AML-193 (cell line): ENCODE measurements at places on chromosomes 16 and 17.

- no peak for DNase-seq
Observed at GRCh38 chr16:23252310-23252709, 49.8 kb upstream of the SCNN1B start.

DNA sequence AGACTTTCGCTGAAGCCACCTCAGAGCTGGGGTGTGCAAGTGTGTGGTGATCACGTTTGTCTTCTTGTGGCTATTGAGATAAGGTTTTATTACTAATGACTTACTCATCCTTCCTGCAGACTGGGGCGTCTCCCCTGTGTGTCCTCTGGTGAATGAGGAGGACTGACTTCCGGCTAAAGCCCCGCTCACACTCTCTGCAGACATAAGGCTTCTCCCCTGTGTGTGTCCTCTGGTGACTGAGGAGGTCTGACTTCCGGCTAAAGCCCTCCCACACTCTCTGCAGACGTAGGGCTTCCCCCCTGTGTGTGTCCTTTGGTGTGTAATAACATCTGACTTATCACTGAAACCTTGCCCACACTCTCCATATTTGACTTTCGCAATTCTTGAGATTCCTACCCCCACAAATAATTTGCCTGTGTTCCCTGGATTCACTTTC, 19.4 kb downstream of the PRDM7 start:
- no peak for DNase-seq

DNA sequence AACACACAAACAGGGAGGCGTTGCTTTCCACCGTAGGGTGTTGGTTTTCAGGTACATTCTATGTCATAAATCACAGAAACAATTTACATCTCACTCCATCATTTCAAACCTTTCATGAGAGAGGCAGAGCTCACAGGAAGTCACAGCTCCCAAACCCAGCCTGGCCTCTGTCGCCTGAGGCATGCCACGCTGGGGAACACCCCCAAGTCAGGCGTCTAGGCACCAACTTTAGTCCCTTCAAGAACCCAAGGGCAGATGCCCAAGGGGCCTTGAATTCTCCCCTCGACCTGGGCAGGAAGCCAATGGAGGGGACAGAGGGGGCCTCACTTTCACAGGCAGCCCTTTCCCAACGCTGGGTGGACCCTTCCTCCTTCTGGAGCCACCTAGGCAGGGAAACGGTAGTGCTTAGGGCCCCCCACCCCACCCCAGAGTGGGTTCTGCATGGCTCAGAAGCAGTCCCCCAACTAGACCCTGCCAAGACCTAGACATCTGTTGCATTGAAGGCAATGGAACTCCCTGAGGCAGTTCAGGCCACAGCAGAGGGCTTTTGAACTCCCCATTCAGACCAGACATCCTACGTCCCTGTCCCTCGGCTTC, 10.6 kb downstream of the TBX4 start:
- DNase-seq = no peak

DNA sequence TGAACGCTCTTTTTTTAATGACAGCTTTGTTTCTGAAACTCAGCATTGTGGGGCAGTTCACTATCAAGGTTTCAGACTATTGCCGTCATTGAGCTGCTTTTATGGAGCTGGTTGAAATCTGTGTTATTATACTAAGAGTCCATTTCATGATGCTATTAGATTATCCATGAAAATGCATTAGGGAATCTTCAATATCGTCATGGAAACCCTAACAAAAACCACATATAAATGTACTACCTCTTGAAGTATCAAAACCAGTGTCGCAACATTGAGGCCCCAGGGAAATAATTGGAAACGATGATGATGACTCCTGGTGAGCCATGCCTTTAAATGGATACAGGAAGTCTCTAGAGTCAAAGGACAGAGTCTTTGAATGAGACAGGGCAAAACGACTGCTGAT, 231.6 kb upstream of the CPHXL start:
- no peak for DNase-seq

GRCh38 chr17:81070541-81071246, 35.7 kb downstream of the BAIAP2 start:
- DNase-seq = no peak
